ENCODE measurements at places on chromosomes 16 and 17. TPM values are rescaled to one million over a fixed set of nuclear protein-coding genes. Genes with fewer than 3 reads are reported as not detected.

ITGB3 gene
- total RNA-seq, result 0.04 TPM

TBC1D3K gene
- not detected for total RNA-seq

SEPTIN12 gene
- total RNA-seq, result not detected

PRAC1 gene
- not detected for total RNA-seq

SOST gene
- total RNA-seq, result not detected

TMIGD1 gene
- total RNA-seq, result not detected

CX3CL1 gene
- not detected for total RNA-seq

CDR2L gene
- 2.0 TPM for total RNA-seq

EVPLL gene
- not detected for total RNA-seq

PITPNM3 gene
- 0.44 TPM for total RNA-seq
